Stimulated activated CD4-positive, alpha-beta T cell treated with anti-CD3 and anti-CD28 coated beads, Interleukin-1b, Interleukin-23, amount 100 ng/mL, for 4 hours (primary cell): ENCODE measurements at places on chromosomes 11 and 22.

- no peak for DNase-seq
Observed at GRCh38 chr11:132112846-132113245, 742.4 kb downstream of the NTM start.

DNA sequence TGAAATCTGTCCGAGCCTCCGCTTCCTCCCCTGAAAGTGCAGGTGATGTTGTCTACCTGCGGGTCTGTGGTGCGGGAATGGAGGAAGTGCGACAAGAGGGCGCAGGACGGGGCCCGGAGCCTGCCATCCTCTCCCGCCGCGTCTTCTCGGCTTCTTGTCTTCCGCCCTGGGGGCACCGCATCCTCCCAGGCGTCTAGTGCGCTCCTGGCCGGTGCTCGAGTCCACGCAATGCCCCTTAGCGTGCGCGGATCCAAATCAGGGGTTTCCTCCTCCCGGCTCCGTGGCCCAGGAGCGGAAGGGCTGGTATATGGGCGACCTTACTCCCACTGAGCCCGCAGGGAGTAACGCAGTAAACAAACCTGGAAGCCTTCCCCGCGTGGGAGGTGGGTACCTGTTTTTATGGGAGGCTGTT lies 405 bp downstream of the SFI1 start:
- DNase-seq: no peak

- DNase-seq: no peak
Observed at GRCh38 chr11:121958971-121959325, 157.1 kb downstream of the BLID start.

DNA sequence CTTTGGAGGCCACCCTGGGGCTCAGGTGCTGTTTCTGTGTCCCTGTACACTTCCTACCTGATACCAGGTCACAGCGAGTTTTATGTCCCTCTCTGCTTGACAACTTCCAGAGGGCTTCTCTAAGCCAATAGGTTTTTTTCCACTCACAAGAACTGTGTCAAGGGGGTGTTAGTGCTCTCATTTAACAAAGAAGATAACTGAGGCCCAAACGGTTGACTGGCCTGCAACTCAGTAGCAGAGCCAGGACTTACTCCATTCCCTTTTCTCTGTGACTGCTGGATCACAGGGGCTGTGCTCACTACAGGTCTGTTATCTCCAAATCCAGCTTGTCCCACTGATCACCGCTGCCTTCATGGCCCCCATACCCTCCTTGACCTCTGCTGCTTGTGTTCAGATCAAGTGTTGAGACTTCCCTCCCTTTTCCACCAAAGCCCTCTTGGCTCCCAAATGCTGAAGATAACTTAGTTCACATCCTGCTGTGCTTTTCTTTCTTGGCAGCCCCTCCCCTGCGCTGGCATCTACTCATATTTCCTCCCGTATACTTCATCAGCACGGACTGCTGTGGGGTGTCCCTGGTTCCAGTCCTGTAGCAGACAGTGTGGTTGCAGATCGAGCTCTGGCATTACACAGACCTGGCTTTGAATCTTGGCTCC lies 41.3 kb downstream of the POU2F3 start:
- no peak for DNase-seq

DNA sequence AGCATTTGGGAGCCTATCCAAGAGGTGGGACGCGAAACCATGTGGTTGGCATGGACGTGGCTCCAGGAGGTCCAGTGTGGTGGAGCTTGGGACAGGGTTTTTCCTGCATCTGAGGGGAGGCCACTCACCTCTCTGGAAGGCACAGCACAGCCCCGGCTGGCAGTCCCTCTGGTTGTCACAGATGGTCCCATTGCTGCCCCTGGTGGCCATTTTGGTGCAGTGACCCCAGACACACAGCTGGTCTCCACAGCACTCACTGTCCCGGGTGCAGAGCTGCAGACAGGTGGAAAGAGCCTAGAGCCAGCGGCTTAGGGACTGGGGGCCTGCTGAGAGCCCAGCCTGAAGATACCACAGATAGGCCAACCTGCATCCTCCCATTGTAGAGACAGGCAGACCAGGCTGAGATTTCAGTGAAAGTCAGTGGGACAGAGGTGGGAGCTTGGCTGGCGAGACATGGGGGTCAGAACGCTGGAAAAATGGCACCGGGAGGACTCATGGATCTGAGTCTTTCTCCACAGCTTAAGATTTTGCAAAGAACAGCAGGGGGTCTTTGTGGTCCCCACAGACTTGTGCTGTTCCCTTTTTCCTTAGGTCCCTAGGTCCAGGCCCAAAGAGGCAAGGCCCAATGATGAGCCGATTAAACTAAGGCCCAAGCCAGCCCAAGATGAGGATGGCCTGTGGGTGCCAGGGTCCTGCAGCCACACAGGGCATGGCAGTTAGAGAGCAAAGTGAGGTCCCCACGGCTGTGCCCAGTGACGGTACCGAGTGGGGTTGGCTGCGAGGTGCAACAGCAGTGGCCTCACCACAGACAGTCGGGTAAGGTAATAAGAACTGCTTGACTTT lies 41.4 kb downstream of the DKK3 start:
- peak; percentile 56 for DNase-seq
